ENCODE measurements at places on chromosomes 2 and 18.

- no peak for DNase-seq
Measured at GRCh38 chr2:121705390-121705789, 31.3 kb downstream of the NIFK start.

GRCh38 chr18:28175150-28175929 lies 1.6 kb downstream of the CDH2 start:
- no peak for DNase-seq

- DNase-seq = no peak
Measured at GRCh38 chr2:143398781-143399180, 269.6 kb downstream of the ARHGAP15 start.

DNA sequence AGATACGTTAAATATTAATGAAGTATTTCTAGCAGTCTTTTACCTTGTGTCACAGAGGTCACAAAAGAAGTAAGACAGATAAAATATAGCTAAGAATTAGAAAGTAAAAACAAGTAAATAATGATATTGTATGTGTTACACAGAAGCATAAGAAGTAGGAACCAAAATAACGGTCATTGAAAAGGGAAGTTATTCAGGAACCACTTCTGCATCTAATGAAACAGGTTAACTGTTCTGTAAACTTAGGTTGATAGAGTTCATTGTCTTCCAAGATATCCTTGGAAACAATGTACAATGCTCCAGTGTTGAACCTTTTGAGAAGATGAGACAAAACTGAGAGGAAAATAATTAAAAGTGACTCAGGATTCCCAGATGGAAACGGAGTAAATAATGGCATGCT lies 57.1 kb upstream of the CD302 start:
- no peak for DNase-seq

DNA sequence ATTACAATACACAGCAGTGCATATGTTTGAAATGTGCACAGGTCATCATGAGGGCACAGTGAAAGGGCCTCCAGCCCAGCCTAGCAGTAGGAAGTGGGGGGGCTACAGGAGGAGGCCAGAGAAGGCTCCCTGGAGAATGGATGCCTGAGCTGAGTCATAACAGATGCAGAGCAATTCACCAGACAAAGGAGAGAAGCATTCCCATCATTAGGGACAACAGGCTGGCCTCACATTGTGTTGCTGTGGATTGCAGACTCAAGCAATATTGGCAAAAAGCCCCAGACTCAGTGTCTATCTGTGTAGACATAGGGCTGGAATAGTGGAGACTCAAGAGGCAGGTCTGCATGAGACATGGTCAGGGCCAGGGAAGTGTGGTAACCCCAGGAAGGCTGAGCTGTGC lies 329.9 kb downstream of the DLGAP1 start:
- no peak for DNase-seq

DNA sequence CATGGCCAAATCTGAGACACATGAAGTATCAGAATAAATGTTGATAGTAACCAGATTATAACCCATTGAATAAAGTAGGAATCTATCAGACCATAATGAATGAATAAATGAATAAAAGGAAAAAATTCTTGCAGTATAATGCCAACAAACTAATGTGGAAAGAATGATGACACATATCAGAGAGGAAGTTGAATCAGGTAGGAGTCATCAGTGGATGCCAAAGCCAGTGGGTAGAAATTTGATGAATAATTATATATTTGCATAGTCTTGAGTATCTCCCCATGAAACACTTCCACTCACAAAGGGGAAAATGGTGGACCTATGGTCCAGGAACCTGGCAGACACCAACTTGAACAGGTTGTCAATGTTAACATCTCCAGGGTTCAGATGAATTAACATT lies 68.6 kb downstream of the GALNT3 start:
- no peak for DNase-seq

- DNase-seq = peak; percentile 50
Measured at GRCh38 chr2:238290091-238290509, 1.7 kb upstream of the PER2 start.

All from germinal center (tissue), 1 donor.